ENCODE measurements at places on chromosomes 7 and 10.

GRCh38 chr7:118046086-118046485 lies 137.9 kb upstream of the LSM8 start:
- no peak for DNase-seq

GRCh38 chr7:80637454-80637853 lies 988 bp upstream of the CD36 start:
- DNase-seq: no peak

DNA sequence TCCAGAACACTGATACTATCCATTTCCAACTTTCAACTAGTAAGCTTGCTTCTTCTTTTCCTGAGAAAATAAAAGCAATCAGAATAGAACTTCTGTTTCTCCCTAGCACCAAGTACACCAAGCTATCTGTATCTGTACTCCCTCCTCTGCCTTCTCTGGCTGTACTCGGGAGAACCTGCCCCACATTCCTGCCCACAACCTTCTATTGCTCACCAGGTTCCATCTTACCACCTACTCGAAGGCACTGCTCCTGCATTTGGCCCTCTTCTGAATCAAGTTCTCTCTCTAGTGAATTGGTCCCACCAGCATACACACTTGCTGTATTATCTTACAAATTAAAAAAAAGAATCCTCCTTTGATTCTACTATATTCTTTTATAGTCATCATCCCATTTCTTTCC lies 169.6 kb upstream of the PTN start:
- DNase-seq: no peak

DNA sequence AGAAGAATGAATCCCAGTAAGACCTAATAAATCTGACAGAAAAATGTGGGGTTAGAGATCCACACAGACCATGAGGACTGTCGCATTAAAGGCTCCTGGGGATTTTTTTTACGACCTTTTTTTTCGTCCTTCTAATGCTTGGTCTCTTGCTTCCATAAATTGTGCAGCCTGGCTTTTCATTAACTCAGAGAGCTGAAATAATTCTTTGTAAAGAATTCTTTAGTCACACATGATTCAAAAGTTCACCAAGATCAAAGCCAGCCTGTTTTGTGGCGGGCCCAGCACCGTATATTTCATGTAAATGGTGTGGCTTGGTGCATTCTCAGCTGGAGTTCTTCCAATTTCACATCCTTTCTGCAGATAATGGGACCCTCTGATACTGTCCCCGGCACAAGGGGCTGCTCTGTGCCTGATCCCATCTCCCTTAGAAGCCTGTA lies 206.6 kb upstream of the BMPER start:
- no peak for DNase-seq

- no peak for DNase-seq
Observed at GRCh38 chr7:32515890-32516550, 20.7 kb downstream of the AVL9 start.

- DNase-seq: no peak
Observed at GRCh38 chr10:123571978-123572377, 94.2 kb upstream of the GPR26 start.

- no peak for DNase-seq
Observed at GRCh38 chr7:45897042-45897690, 8.9 kb downstream of the IGFBP1 start.

DNA sequence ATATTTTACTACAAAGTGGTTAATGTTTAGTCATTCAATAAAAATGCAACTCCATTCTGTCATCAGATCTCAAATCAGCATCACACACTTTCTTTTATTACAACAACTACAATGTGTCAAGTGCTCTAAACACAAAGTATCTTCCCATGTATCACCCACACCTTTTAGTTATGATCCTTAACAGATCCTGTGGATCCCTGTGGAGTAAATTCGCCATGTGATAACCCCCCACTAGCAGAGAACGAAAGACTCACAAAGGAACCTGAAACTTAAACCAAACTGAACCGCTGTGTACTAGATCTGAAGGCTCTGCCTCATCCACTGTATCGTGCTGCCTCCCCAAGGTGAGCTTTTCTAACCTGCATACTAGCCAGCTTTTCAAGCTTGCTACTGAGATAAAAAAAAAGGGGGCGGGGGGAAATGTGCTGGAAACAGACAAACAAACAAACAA lies 1.7 kb downstream of the DPY19L1 start:
- DNase-seq: no peak

GRCh38 chr7:17590221-17590620 lies 291.8 kb downstream of the AHR start:
- no peak for DNase-seq

DNA sequence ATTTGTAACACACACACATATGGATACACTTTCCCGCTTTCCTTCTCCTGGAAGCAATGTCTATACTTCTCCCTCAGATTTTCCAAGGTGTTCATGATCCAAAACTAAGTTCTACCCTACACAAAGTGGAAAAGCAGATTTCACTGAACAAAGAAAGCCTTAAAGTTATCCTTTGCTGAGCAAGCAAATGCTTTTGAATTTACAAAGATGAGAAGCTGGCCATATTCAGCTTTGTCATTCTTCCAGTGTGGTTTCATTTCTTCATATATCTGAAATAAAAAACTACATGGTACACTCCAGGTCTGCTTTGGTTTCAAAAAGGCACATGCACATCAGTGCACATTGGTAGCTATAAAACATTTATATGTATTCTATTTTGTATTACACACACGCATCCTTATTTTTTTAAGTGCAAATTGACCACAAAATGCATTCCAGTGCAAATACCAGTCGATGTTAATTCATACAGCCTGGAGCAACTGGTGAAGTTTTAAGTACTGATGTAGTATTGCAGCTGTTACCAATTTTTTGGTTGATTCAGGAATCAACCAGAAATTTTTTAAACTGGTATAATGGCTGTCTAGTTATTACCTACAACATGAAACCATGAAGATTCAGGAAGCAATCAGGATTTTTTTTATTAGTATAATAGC lies 65.5 kb upstream of the SRPK2 start:
- peak; percentile 70 for DNase-seq

DNA sequence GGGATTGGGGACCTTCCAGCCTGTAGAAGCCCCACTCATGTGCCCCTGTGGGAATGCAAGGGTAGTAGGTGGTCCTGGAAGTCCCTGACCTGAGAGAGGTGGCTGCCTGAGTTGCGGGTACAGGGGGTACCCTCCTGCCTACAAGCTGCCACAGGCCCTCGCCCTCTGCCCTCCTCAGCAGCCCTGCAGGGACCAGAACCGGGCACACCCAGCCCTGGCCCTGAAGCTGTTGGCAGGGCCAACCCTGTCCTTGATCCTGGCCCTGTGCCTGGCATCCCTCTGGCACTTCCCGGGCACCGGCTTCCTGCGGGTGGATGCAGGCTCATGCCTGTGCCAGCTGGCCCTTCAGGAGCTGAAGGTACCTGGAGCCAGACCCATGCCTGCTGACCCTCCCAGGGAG lies 54.9 kb upstream of the ELN start:
- no peak for DNase-seq

GRCh38 chr7:48421357-48421756 lies 250.1 kb downstream of the ABCA13 start:
- DNase-seq: no peak

GRCh38 chr7:36301914-36302771 lies 87.5 kb upstream of the ANLN start:
- no peak for DNase-seq

DNA sequence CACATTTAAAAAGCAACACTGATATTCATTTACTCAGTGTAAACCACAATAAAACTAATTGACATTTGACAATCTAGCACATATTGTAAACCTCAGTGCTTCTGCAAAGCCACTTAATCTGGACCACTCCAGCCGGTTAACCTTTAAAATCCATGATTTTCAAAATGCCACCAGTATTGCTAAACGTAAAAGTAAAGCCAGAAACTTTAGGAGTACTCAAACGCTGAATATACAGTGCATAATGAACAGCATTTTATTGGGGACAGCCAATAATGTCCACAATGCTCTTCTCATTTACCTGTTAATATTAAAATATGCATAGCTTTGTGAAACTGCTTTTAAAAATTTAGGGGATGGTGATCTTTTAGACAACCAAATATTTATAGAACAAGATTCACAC lies 10.8 kb downstream of the HNRNPA2B1 start:
- no peak for DNase-seq

- peak; percentile 23 for DNase-seq
Observed at GRCh38 chr10:11035301-11035991, 17.8 kb downstream of the CELF2 start.

DNA sequence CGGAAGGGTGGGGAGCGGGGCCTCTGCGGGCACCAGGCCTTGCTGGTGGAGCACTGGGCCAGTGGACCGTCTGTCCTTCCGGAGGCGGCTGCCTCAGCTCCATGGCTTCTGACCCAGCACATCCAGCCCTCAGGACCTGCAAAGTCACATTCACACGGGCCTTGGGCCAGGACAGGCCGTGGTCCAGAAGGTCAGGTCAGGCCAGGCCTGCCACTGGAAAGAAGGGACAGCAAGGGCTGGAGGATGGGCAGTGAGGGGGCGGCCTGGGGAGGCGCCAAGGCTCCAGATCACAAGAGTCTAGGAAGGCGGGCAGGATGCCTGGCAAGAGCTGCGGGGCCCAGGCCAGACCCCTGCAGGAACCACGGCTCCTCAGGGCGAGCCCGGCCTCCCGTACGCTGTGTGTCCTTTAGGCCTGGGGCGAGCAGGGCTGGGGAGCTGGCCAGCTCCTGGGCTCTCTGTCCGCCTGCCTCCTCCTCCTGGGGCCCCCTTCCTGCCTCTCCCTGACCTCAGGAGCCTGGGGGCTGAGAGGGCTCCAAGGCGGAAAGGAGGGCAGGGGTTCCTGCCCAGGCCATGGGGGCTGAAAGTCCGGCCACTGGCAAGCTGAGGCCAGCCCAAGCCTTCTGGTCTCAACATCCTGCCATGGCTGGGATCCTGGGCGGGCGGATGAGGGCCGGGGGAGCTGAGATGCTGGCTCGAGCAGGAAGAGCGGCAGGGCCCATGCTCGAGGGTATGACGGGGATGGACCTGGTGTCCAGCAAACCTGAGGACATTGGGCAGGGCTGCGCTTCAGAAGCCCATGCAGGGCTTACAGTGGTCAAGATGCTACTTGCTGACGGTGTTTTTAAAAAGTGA lies 225.8 kb downstream of the ELFN1 start:
- no peak for DNase-seq

- no peak for DNase-seq
Observed at GRCh38 chr10:130108934-130109604, 1.6 kb downstream of the C10orf143 start.

DNA sequence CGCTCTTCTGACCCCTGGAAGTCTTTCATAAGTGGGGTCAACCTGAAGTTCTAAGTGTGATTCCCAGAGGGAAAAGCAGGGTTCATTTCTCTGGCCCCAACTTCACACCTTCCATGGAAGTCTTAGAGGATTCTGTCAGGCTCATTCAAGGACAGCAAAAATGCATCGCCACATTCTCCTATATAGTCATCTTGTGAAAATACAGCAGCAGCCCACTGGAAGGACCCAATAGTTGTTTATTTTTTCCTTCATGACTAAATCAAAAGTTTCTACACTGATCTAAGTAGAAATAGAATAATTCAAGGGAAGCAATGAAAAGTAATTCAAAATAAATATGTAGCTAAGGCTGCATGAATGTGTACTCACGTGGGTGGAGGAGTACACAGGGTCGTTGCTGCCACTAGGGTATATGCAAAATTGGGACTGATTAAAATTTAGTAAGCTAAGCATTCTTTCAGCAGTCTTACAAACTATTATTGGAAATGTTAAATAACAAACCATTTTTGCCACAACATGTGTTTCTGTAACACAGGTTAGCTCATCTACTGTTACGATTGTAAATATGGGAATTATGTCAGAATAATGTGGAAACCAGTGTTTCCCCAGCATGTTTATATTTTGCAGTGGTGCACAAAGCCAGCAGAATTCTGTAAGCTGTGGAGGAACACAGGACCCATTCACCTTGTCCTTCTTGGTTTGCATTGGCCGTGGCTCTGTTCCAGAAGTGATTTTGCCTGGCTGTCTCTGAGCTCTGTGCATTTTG lies 33.5 kb downstream of the EEPD1 start:
- no peak for DNase-seq

DNA sequence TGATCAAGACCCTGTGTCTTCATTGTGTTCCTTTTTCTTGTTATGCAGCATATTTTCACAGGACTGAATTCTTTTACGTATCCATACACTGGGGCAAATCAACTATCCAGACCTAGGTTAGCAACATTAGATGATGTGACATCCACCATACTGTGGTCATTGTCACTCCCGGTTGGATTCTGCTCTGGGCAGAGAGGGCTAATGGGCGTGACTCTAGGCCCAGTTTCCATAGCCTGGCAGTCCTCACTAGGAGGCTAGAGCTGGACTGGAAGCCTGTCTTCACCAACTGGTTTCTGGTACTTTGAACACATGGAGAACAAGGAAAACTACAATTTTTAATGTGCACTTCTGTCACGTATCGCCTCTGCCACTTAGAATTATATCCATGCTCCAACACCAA lies 25.2 kb downstream of the AKR1E2 start:
- DNase-seq: no peak

GRCh38 chr10:4947635-4948596 lies 15.3 kb upstream of the AKR1C1 start:
- peak; percentile 81 for DNase-seq

DNA sequence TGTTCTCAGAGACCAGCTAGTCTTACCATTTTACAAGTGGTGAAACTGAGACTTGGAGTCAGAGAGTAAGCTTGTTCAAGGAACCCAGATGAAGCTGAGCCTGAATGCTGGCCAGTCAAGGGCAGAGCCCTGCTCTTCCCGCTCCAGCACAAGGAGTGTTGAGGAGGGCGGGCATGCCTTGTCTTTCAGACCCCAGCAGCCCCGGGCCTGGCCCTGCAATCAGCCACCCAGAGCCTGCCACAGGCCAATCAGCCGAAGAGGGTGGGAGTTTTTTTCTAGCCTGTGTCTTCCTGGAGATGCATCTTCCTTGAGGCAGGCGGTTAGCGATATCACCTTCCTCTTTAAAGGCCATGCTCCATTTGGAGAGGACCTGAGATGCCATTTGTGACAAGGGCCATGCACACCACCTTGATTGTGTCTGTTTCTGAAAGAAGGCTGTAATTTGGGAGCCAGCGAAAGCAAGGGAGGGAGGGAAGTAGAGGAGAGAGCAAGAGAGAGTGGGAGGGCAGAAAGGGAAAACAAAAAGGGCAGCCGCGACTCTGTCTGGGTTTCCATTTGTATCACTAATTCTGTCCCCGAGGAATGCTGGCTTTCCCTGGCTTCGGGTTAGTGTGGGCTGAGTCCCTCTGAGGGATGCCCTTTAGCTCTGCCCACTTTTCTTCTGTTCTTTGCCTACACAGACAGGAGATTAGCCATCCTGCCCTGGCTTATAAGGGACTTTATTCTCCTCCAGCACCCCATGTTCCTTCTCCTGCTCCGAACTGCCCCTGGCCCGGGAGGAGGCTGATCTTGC lies 8.0 kb downstream of the CDH23 start:
- DNase-seq: no peak

GRCh38 chr7:52500841-52501240 lies 534.6 kb upstream of the POM121L12 start:
- DNase-seq: no peak

- DNase-seq: no peak
Observed at GRCh38 chr10:1172256-1172984, 116.2 kb downstream of the WDR37 start.

DNA sequence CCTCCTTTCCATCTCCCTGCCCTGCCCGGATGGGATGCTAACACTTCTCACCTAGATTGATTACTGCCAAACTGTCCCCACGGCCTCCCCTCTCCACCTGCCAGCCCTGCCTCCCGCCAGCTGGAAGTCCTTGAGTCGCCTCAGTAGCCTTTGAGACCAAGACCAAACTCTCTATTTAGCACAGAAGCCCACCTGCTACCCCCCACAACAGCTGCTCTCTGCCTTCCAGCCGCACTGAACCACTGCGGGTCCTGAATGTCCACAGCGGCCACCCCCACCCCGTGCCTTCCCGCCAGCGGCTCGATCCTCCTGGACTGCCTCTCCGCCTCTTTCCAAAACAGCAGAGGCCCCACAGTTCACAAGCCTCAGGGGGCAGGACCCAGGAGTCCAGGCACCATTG lies 39.0 kb downstream of the FKBP6 start:
- DNase-seq: no peak

All from AG09319 (cell line).